Stimulated activated CD4-positive, alpha-beta T cell treated with anti-CD3 and anti-CD28 coated beads, Interleukin-2, amount 100 ng/mL, for 24 hours (primary cell): ENCODE measurements at places on chromosomes 11 and 22.

GRCh38 chr11:82701847-82702520 is 31.7 kb downstream of the FAM181B start:
- DNase-seq, result peak; percentile 20

DNA sequence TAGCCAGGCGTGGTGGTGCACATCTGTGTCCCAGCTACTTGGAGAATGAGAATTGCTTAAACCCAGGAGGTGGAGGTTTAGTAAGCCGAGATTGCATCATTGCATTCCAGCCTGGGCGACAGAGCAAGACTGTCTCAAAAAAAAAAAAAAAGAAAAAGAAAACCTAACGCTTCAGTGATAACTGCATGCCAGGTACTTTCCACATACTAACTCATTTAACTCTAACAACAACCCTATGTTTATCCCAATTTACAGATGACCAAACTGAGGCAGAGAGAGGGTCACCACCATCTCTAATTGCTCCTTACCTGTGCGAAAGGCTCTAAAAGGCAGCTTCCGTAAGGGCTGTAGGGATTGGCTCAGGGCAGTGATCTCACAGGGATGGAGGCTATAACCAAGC is 11.6 kb downstream of the PISD start:
- no peak for DNase-seq

DNA sequence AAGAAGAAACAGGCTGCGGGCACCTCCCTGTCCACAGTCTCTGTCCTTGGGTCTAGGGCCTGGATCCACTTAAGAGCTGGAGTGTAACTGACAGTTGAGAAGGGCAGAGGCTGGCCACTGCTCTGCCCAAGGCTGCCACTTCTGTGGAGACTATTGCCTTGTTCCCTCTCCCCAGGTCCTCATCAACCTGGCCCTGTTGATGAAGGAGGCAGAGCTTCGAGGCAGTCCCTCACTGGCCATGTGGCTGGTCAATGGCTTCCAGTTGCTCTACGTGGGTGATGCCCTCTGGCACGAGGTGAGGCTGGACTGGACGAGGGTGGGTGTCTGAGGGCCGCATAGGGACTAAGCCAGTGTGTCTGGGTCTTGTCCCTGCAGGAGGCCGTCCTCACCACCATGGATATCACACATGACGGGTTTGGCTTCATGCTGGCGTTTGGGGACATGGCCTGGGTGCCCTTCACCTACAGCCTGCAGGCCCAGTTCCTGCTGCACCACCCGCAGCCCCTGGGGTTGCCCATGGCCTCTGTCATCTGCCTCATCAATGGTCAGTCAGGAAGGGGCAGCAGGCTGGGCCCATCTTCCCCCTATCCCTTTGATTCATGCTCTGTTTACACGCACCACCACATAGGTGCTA is 2.8 kb downstream of the ZNHIT2 start:
- no peak for DNase-seq

DNA sequence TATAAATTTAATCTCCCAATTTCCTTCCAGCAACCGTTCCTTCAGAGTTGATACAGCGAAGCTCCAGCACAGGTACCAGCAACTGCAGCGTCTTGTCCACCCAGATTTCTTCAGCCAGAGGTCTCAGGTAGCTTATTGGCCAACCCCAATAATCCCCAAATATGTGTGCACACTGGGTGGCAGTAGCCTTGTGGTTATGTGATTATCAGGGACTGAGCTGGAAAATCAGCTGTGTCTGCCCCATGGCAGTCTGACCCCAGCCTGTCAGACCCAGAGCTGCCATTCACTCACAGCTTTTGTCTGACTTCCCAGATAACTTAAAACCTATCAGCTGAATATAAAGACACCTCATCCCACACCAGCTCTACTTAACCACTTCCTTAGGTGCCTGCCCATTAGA is 2.0 kb downstream of the HSCB start:
- DNase-seq, result no peak

GRCh38 chr11:40188848-40189247 is 1270.6 kb downstream of the LRRC4C start:
- DNase-seq, result no peak

GRCh38 chr11:43789700-43790443 is 90.8 kb upstream of the ALKBH3 start:
- no peak for DNase-seq

GRCh38 chr11:118901494-118902335 is 18.0 kb downstream of the CXCR5 start:
- DNase-seq, result no peak

DNA sequence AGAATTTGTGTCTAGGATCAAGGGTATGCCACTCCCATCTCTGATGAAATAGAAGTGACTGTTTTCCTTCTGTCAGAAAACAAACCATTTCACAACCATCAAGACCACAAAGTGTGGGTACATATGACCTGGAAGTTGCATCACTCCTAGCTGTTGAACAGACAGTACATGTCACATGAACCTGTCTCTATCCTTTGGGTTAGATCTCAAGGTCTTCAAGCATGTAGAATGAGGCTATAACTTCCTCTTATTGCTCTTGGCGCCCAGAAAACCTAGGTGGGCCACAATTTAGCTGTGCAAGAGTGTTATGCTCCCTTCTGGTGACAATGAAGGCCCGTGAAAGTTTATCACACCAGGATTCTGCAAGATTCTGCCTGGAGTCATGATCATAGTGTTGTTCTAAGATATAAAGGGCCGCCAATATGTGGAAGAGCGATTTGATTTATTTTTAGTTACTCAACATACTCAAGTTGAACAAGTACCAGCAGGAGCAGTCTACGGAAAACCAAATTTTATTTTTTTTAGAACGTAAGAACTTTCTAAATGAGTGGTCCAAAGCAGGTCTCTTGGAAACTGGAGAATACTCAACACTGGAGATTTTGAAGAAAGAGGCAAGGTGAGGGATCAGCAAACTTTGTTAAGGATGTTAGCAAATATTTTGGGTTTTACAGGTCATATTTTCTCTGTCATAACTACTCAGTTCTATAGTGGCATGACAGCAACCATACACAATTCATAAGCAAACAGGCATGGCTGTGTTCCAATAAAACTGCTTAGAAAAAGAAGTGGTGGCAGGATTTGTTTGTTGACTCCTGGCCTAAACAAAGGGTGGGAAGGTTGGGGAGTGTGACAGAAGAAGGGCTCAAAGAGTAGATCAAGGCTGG is 101.8 kb downstream of the USP35 start:
- no peak for DNase-seq

- no peak for DNase-seq
Measured at GRCh38 chr11:103944251-103944940, 92.0 kb upstream of the DDI1 start.

DNA sequence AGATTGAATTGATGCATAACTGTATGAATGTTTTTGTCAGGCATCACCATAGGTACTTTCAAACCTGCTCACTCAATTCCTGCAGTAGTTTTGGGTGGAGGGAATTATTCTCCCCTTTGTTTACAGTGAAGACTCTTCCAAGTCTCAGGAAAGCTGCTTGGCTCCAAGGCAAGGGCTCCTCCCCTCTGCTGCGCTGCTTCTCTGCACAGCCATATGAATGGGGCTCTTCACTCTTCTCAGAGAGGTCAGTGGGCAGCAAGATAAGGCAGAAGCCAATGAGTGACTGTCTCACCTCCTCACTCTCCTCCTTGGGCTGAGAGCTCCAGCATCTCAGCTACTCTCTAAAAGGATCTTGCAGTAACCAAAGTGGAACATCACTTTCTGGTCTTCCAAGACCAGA is 165.7 kb upstream of the TTC12 start:
- no peak for DNase-seq

DNA sequence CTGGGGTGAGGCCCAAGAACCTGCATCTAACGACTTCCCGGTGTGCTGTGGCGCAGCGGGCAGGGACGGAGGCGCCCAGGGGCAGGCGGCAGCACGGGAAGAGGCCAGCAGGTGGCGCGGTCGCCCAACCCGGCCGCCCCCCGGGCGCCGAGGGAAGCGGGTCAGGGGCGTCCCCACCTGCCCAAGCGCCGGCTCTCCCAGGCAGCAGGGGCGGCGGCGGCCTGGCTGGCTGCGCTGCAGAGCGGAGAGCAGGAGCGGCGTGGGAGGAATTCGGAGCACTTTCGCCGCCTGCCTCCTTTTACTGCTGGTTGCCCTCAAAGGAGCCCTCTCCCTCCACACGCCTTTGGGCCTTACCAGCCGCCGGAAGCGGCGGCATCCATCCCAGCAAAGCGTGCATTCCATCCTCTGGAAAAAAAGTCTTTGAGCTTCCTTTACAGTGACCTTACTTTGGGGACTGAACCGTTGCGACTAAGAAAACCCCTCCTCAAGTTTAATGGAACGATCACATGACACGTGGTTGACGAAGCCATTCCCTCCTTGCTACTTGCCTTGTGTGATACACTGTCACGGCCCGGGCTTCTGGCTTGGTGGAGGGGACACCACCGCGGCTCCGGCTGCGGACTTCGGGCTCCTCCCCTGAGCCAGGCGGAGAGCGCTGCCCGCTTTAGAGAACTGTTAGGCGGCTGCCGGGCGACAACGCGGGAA is 106.8 kb upstream of the CLMP start:
- DNase-seq, result peak; percentile 73

GRCh38 chr22:29702931-29703501 is 16.8 kb upstream of the CABP7 start:
- no peak for DNase-seq

DNA sequence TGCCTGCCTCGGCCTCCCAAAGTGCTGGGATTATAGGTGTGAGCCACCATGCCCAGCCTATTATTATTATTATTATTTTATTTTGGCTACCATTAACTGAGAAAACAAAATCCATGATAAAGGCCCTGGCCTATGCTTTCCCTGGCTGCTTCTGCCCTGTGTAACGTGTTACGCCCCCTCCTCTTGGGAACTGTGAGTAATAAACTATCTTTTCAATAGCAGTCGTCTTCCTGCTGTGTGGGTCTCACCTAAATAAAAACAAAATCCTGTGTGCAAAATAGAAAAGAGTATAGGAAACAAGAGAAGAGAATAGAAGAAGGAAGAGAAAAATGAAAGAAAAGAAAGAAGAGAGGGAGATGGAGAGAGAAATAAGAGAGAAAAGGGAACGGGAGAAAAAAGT is 237.0 kb downstream of the MIAT start:
- DNase-seq, result no peak

DNA sequence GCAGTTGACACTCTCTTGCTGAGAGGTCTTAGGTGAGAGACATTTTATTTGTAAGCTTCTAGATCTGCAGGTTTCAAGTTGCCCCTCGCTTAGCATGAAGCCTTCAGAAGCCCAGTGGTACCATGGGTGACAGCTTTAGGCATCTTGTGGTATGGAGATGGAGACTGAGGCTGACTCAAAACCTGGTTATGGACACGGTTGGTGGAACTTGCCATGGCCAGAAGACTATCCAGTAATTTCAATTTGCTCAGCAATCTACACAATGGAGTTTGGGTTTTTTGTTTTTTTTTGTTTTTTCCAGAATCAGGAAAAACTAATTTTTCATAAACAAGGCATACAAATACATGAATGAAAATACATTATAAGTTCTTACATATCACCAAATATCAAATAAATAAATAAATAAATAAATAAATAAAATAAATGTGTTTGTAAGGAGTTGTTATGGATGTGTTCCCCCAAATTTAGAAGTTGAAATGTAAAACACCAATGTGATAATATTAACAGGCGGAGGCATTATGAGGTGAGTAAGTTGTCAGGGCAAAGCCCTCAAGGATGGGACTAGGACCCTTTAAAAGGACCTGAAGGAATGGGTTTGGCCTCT is 22.6 kb downstream of the ETS1 start:
- DNase-seq, result no peak

DNA sequence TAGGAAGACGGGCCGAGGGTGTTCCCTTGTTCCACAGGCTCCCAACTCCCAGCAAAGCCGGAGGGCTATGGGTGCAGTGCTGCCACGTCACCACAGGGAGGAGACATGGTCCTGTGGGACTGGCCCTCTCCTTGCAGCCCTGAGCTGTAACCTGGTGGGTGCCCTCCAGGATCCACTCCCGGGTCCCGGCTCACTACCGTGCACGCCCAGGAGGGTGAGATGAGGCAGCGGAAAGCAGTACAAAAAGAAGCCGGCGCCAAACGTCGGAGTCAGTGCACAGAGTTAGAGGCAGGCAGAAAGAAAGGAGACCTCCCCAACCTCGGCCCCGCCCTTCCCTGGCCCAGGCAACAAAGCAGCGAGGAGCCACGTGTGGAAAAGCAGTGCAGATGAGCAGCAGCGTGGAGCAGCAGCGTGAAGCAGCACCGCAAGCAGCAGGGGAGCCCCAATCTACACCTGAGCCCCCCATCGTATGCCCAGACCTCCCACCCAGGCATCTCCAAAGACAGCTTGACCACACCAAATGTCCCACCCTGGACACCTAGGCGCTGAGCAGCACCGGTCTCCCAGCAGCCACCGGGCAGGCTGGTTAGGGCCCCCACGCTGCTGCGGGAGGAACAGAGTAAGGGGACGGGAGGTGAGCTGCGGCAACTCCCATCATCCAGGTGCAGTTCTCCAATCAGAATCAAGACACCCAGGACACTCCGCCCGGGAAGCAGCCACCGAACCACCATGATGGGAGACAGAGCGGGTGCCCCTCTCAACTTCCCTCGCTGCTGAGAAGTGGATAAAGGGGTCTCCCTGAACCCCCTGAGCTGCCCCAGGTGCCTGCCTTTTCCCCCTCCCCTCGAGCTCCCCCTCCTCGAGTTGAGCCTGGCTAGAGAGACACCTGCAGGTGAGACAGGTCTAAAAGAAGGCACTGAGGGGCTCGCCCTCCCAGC is 28.8 kb downstream of the IGSF9B start:
- DNase-seq, result peak; percentile 73

DNA sequence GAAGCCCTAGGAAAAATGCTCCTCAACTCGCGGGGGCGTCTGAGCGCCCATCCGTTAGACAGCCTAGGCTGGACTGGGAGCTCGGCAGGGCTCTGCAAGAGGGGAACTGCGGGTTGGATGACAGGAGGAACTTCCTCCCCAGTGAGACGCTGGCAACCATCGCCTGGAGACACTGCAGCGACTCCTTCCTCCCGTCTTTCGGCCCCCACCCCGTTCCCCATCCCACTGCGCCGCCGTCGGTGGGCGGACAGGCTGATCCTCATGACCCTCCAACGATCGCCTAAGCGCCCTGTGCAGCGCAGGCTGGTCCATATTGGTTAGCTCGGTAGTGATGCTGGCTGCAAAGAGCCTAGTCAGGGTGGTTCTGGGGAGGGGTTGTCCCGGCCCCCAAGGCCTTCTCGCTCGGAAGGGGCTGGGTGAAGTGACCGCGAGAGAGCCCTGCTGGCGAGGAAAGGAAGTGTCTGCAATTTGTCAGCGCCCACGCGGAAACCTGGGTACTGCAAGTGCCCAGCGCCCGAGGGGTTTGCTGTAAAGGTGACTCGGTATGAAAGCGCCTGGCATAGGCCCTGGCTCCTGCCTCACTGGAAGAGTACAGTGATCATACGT is 638 bp downstream of the NRGN start:
- DNase-seq, result peak; percentile 73

- no peak for DNase-seq
Measured at GRCh38 chr11:7332451-7332850, 80.7 kb downstream of the SYT9 start.

- DNase-seq, result no peak
Measured at GRCh38 chr22:21921729-21922128, 30.9 kb downstream of the PPM1F start.

- DNase-seq, result no peak
Measured at GRCh38 chr11:24890426-24890825, 393.6 kb downstream of the LUZP2 start.
